ENCODE measurements at places on chromosomes 1 and 21. TPM values are rescaled to one million over a fixed set of nuclear protein-coding genes. Genes with fewer than 3 reads are reported as not detected.

DNA sequence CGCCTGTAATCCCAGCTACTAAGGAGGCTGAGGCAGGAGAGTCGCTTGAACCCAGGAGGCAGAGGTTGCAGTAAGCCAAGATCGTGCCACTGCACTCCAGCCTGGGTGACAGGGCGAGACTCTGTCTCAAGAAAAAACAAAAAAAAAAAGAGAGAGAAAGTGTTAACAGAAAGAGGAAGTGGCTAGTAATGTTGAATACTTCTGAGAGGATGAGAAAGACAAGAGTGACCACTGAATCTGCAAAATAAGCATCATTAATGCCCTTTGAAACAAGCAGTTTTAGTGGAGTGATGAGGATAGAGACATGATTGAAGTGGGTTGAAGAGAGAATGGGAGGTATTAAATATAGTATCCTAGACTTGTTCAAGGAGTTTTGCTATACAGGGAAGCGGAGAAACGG is 11.7 kb downstream of the MPZ start:
- no peak overlapping the region for H3K4me3 ChIP-seq
- no peaks in the 10 kb centered on the region for H3K4me1 ChIP-seq
- no peaks in the 10 kb centered on the region for H3K27me3 ChIP-seq
- no peaks in the 10 kb centered on the region for H3K36me3 ChIP-seq
- no peak for DNase-seq
- no peak overlapping the region for H3K27ac ChIP-seq

DNA sequence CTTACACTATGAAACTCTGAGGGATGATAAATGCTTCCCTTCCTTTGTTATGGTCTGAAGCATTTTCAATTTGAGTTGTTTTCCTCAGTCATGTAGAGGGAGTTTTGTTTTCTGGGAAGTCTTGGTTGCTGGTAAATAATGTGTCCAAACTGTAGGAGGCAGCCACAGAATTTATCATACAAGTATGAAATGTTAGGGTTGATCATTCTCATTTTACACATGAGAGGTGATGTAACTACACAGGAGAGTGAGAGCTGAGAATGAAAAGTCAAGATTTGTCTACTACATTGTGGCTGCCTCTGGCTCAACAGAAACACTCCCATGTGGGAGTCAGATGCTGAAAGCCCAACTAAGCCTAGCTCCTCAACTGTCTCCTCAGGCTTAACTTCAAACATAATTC is 182.5 kb upstream of the SGIP1 start:
- H3K27ac ChIP-seq: peak overlapping the region; percentile 83
- H3K27me3 ChIP-seq: no peaks in the 10 kb centered on the region
- peak overlapping the region; percentile 2 for H3K4me3 ChIP-seq
- no peaks in the 10 kb centered on the region for H3K36me3 ChIP-seq
- H3K4me1 ChIP-seq: peaks cover 9% of the 10 kb centered on the region

DNA sequence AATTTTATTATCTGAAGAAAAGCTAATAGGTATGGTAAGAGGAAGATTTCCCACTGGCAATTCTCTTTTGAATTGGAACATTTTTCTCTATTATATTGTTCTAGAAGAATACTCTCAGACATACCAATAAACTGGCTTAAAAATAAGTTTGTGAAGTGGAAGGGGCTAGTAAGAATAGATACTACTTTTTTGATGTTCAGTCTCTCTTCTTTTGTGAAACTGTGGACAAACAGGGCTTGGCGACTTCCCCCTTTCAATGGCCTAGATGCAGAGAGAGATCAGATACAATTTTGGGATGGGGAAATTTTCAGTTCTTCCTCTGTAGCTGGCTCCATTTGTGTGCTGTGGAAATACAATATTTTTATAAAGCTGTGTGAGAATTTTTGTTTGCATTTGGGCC is 2.5 kb downstream of the PBX1 start:
- no peak for DNase-seq
- H3K27ac ChIP-seq: peak overlapping the region; percentile 91
- H3K4me3 ChIP-seq: peak overlapping the region; percentile 56
- H3K27me3 ChIP-seq: no peaks in the 10 kb centered on the region
- no peaks in the 10 kb centered on the region for H3K36me3 ChIP-seq

DNA sequence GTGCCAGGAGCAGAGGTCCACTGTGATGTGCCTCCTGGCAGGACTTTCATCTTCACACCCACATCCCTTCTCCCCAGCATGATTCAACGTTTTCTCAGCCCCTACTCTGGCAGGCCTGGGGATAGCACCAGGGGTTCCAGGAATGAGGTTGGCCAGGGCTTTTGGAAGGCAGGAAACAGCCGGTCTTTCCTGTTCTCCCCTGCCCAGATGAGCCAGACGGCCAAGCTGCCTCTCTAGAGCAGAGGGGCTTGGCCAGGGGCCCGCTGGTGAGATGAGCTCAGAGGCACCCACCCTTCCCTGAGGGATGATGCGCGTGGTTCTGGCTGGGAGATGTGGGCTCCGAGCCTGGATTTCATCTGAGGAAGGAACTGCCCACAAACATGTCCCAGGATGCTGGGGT is 4.3 kb upstream of the MFAP2 start:
- peak; percentile 63 for DNase-seq
- no peaks in the 10 kb centered on the region for H3K27me3 ChIP-seq
- H3K36me3 ChIP-seq: no peaks in the 10 kb centered on the region
- peak overlapping the region; percentile 68 for H3K27ac ChIP-seq
- no peaks in the 10 kb centered on the region for H3K4me1 ChIP-seq

DNA sequence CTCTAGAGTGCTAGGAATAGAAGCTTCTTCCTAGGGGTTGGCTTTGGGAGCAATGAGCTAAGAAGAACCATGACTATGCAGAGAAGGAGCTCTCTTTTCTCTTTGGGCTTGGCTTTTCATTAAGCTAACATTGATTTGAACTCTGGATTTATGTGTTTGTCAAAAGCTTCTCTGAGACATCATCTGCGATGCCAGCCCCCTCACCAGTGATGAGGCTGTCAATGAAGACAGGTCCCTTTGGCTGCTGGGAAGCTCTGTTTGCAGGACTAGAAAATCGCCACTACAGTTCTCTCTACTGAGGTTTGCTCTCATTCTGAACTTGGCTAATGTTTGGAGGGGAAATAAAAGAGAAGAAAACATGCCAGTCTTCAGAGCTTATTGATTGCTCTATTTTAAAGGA is 185.0 kb downstream of the PCP4 start:
- H3K27ac ChIP-seq: peak overlapping the region; percentile 73
- no peak for DNase-seq
- H3K36me3 ChIP-seq: no peaks in the 10 kb centered on the region
- no peaks in the 10 kb centered on the region for H3K27me3 ChIP-seq
- H3K4me1 ChIP-seq: peaks cover 6% of the 10 kb centered on the region

DNA sequence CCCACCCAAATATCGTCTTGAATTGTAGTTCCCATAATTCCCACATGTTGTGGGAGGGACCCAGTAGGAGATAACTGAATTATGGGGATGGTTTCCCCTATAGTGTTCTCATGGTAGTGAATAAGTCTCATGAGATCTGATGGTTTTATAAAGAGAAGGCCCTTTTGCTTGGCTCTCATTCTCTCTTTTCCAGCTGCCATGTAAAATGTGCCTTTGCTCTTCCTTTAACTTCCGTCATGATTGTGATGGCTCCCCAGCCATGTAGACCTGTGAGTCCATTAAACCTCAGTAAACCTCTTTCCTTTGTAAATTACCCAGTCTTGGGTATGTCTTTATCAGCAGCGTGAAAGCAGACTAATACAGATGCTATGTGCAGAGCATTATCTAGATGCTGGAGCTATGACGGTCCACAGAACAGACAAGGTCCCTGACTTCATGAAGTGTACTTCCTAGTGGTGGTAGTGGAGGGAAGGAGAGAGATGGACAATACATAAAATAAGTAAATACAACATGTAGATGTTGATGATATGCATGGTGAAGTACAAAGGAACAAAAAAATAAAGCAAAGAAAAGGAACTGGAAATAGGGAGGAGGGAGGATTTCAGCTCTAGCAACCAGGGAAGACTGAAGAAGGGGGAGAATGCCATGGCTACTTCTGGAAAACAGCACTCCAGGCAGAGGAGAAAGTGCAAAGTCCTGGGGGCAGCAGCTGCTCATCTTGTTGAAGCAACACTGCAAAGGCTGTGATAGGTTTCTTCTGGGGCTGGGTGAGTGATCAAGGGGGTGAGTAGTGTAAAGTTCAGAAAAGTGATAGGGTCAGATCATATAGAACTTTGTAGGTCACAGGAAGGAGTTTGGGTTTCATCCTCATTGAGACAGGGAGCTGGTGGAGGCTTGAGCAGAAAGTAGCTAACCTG is 6.8 kb upstream of the RCAN1 start:
- no peaks in the 10 kb centered on the region for H3K27me3 ChIP-seq
- no peak for DNase-seq
- no peaks in the 10 kb centered on the region for H3K36me3 ChIP-seq
- H3K27ac ChIP-seq: no peak overlapping the region
- no peaks in the 10 kb centered on the region for H3K4me1 ChIP-seq

DNA sequence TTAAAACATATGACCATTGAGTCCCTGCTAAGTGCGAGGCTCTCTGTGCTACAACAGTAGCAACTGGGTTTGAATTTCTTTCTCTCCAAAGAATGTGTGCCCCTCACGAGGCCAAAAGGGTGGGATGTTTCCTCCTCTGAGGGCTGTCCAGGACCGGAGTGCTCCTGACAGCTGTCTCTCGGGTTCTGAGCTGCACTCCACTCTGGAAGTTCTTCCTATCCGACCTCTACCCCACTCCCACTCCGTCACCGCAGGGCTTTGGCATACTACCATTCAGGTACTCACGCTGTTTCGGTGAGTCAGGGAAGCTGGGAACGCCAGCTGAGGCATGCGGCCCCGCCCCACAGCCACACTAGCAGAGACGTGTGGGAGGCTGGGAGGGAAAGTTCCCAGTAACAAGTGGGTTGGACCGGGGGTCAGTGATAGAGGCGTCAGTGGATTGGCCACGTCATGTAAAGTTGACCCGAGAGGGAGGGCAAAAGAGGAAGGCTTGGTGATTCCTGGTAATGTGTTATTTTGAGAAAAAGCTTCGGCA is 705 bp upstream of the SLC50A1 start:
- peaks cover 4% of the 10 kb centered on the region for H3K4me1 ChIP-seq
- peak; percentile 93 for DNase-seq
- H3K27ac ChIP-seq: peak overlapping the region; percentile 97
- H3K4me3 ChIP-seq: peak overlapping the region; percentile 76
- no peaks in the 10 kb centered on the region for H3K27me3 ChIP-seq
- H3K36me3 ChIP-seq: no peaks in the 10 kb centered on the region

DNA sequence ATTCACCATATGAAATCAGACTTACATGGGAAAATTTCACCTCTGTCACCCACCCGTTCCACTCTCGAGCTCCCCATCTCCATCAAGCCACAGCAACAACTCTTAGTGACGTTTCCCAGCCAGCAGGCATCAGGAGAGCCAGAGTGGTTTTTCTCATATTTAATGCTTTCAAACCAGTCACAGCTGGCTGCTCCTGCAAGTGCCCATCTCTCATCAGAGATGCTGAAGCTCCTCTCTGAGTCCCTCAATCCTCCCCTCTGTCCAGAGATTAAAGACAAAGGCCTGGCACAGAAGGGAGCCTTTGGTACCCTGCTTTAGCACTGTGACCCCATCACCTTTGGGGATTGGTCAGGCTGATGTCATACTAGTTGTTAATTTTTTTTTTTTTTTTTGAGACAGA is 277.3 kb downstream of the DNM3 start:
- no peak overlapping the region for H3K27ac ChIP-seq
- H3K4me3 ChIP-seq: no peak overlapping the region
- no peaks in the 10 kb centered on the region for H3K4me1 ChIP-seq
- no peak for DNase-seq

- H3K4me3 ChIP-seq: peak overlapping the region; percentile 95
- no peaks in the 10 kb centered on the region for H3K27me3 ChIP-seq
- DNase-seq: no peak
Measured at GRCh38 chr1:228143480-228144192, 3.6 kb downstream of the GUK1 start.

GRCh38 chr1:29972421-29973053 is 736.2 kb downstream of the PTPRU start:
- no peaks in the 10 kb centered on the region for H3K36me3 ChIP-seq
- no peaks in the 10 kb centered on the region for H3K4me1 ChIP-seq
- peaks cover 20% of the 10 kb centered on the region for H3K27me3 ChIP-seq
- no peak for DNase-seq
- no peak overlapping the region for H3K4me3 ChIP-seq

GRCh38 chr1:164774413-164774812 is 215.4 kb downstream of the PBX1 start:
- H3K27ac ChIP-seq: peak overlapping the region; percentile 64
- H3K36me3 ChIP-seq: no peaks in the 10 kb centered on the region
- no peaks in the 10 kb centered on the region for H3K27me3 ChIP-seq
- H3K4me1 ChIP-seq: peaks cover 6% of the 10 kb centered on the region
- DNase-seq: no peak

FAM72B gene
- total RNA-seq: not detected

ZSWIM5 gene
- 1.6 TPM for total RNA-seq

GRCh38 chr1:201300641-201301040 is 17.3 kb downstream of the PKP1 start:
- no peak overlapping the region for H3K4me3 ChIP-seq
- no peak for DNase-seq
- no peaks in the 10 kb centered on the region for H3K27me3 ChIP-seq
- H3K36me3 ChIP-seq: no peaks in the 10 kb centered on the region
- peak overlapping the region; percentile 75 for H3K27ac ChIP-seq

DNA sequence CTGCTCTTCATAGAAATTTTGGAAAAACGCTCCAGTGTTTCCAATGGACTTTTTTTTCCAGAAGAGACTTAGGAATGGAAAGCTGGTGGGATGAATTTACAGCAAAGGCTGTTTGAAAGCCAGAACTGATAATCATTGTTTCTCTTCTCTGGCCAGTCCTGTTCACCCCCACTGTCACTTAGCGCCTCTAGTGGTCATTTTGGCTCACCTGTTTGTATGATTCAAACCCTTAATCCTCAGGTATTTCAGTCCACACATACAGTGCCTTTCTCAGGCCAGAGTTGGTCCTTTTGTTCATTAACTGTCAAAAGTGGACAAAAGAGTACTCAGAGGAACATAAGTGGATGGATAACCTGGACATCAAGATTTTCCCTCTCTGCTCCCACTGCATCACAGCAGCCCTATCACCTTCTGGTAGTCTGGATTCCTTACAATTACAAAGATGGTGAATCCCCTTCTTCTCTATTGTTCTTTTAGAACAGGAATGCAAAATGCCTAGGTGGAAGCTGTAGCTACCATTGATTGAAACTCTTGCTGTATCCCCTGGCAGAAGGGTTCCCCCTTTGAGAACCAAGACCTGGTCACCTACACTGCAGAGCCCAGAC is 177.6 kb upstream of the OLFM3 start:
- DNase-seq: no peak
- no peaks in the 10 kb centered on the region for H3K27me3 ChIP-seq
- no peak overlapping the region for H3K27ac ChIP-seq
- no peak overlapping the region for H3K4me3 ChIP-seq

RAB3B gene
- 0.66 TPM for total RNA-seq

GRCh38 chr1:204128464-204128963 is 23.3 kb downstream of the ETNK2 start:
- peaks cover 12% of the 10 kb centered on the region for H3K4me1 ChIP-seq
- no peaks in the 10 kb centered on the region for H3K27me3 ChIP-seq
- DNase-seq: no peak
- H3K27ac ChIP-seq: peak overlapping the region; percentile 86
- H3K4me3 ChIP-seq: no peak overlapping the region
